ENCODE measurements at places on chromosomes 6 and 20.

- DNase-seq = no peak
These were observed 8.8 kb upstream of the NKX2-2 start for GRCh38 chr20:21522481-21523280.

DNA sequence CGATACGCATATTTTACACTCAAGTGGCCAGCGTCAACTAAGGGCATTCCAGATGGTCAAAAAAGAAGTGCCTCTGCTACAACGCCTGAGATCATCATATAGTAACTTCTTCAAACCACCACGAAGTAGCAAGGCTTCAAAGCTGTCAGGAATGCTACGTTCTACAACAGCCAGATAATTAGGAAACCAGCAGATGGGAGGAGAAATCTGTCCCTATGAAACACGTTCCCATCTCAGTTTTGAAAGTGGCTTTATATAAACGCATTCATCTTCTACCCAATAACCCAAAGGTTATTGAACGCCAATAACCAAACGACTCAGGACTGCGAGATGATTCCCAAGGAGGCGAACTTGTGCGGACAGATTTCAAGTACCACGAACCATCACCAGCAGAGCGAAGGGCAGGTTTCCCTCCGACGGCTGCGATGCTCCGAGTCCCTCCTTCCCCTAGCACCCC is 1.2 kb downstream of the ABHD12 start:
- DNase-seq = no peak

DNA sequence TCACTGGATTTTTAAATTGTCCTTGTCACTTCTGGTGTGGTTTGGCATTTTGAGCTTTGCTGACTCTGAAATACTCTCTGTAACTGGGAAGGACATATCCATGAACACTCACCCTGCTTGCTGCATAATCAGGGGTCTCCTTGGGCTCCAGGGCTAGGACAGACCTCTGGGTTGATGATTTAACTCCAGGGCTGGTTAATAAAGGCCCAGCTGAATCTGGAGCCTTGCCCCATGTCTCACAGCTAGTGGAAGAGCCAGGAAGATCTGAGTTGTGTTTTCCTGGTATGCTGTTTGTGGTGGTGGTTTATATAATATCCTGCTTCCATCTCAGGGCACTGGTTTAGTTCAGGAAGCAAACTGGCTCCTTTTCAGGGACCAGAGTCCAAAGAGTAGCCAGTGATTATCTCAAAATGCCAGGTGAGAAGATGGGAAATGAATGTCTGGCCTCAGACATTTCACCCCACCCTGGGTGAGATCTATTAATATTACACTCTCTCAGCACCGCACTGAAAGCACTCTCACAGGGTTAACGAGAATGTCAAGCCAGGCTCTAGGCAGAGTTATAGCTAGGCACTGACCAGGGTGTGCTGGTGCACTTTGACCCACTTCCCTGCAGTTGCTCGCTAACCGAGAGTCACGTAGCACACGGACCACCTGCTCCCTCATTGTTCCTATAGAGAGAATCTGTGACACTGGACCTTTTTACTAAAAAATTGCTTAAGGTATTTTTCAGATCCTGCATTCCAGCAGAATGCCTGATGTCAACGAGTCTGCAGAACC is 90.1 kb upstream of the SLC22A16 start:
- DNase-seq = no peak

DNA sequence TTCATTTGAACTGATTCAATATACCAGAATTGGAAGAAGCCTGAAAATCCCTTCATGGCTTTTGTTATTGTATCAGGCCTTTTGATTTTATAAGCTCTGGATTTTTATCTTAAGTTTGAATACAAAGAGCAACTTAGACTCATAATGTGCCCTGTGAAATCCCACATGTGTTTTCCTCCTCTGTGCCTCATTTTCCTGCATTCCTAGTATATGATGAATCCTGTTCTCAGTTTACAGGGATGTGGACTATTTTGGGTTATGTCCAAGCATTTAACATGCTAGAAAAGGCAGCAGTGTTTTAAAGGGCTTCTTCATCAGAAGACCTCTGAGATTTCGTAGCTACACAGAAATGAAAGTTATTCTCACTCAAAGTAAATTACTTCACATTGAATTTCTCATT is 455.0 kb downstream of the RFPL4B start:
- DNase-seq = no peak

- DNase-seq = no peak
These were observed 17.4 kb downstream of the MDFI start for GRCh38 chr6:41655646-41656001.

Data from T-helper 1 cell (primary cell).